ENCODE measurements at places on chromosomes 12 and 14.

DNA sequence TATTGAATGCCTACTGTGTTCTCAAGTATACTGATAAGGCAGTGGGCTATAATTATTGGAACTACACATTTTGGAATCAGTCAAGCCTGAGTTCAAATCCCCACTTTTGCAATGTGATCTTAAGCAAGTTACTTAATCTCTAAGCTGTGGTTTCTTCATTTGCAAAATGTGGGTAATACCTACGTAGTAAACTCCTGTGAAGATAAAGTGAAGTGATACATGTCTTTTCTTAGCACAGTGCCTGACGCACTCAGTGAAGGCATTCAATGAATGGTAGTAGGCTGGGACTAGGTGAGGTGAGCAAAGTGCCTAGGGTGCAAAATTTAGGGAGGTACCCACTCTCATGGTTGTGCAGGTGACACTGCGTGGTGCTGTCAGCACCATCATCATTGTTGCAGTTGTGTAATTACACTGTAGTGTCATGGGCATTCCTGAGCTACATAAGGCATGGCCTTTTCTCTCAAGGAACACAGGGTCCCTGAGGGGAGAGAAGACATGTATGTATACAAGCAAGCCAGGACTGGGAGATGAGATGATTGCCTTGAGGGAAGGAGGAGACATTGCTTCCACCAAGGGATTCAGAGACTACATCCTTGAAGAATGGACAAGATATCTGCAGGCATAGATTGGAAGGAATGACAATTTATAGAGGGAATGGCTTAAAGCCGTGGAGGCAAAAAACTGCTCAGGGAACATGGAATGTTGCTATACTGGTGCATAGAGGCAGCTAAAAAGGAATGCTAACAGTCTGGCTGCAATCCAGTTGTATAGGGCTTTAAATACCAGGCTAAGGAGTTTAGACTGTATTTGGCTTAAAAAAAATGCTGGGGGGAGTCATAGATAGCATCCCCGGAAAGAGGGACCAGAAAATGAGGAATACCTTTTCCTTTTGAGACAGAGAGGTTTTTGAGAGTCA lies 129.2 kb upstream of the ARHGAP5 start:
- DNase-seq = no peak

GRCh38 chr14:73761618-73762355 lies 47.6 kb upstream of the PNMA1 start:
- DNase-seq = no peak

- DNase-seq = no peak
Measured at GRCh38 chr12:52527121-52527800, 7.1 kb upstream of the KRT5 start.

DNA sequence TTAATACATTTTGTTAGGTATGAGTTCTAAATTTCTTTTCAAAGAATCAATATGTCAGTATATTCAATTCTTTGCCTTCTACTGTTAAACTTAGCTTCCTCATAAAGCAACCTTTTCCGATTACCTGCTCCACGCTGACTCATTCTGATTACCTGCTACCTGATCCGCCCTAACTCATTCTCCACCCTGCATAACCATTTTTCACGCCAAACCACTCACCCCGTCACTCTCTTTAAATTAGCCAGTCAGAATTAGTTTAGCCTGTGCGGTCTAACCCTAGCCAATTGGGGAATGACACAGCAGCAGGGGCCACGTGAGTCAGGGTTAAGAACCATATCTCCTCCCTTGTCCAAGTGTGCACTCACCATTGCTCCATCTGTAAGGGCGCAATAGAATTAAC lies 72.2 kb upstream of the FICD start:
- no peak for DNase-seq

All from stimulated activated CD8-positive, alpha-beta memory T cell treated with anti-CD3 and anti-CD28 coated beads, Interleukin-7, amount 100 ng/mL, for 4 hours (primary cell).